ENCODE measurements at places on chromosomes 3 and 15.

DNA sequence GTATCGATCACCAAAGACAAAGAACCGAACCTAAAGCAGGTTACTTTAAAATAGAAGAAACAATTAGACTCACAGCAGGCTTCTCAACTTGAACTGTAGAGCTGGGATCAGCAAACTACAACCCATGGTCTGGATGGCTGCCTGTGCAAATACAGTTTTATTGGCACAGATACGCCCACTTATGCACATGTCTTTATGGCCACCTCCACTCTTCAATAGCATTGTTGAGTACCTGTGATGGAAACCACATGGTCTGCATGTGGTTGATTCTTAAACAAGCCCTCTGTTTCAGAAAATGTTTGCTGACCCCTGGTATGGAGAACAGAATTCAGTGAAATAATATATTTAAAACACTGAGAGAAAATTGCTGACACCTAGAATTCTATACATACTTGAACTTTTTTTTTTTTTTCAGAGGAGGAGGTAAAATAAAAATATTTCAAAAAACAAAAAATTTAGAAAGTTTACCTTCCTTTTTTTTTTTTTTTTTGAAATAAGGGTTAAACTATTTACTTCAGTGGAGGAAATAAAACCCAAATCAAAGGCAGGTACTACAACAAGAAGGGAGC lies 263.8 kb upstream of the ATP10A start:
- no peak for DNase-seq

GRCh38 chr3:33798113-33798417 lies 365 bp upstream of the PDCD6IP start:
- no peak for DNase-seq

DNA sequence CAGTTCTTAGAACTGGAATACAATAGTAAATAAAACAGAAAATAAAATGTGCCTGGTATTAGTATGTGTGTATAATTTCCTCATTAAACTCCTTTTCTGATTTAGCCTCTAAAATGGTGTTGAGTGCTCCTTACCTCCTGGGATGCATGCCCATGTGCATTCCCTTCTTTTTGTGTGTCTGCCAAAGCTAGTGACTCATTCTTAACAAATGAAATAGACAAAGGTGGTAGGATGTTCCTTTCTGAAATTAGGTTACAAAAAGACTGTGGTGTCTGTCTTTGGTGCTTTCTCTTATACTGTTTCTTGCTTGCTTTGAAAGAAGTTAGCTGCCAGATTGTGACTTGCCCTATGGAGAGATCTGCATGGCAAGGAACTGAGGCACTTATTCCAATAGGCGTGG lies 623.7 kb downstream of the GRM7 start:
- DNase-seq = no peak

DNA sequence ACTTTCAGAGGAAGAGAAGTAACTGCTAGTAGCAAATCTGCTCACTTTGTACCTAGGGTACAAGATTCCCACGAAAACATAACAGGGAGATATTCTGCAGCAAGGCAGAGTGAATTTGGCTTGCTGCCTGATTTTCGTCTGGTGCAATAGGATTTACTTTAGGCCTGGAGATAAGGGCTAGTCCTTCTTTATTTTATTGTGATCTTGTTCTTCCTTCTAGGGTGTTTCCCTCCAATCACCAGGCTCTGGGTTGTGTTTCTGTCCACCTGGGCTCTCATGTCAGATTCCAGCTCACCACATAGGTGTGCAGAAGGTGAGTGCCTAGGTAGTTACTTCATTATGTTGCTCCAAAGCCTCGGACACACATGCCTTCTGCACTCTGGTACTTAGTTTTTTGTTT lies 211.8 kb upstream of the RGMA start:
- DNase-seq = no peak

- no peak for DNase-seq
These were observed 8.9 kb upstream of the SUCNR1 start for GRCh38 chr3:151864423-151865101.

- no peak for DNase-seq
These were observed 91.3 kb downstream of the PLXNA1 start for GRCh38 chr3:127073941-127074820.

- DNase-seq = no peak
These were observed 60.6 kb upstream of the GCNT3 start for GRCh38 chr15:59550956-59551355.

DNA sequence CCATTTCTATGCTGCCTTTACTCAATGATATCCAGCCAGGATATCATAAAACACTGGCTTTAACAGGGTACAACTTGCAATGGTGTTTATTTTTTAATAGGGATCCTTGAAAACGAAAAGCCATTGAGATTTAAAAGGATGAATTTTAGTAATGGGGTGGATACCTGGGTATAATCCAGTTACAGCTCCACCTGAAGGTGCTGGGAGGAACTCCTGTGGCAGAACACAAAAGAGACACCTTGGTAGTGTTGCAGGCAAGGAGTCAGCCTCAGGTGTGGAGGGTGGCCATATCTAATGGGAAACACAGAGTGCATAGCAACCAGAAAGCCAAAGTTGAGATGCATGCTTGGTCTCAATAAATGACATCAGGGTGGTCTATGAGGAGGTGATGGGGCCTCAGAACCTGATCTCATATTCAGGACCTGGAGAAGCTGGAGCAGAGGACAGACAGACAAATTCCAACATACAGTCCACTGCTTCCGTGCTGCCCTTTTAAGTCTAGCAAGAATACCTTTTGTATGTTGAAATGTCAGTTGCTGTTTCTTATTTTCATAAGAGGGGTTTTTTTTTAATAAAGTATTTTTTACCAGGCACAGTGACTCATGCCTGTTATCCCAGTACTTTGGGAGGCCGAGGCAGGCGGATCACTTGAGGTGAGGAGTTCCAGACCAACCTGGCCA lies 12.0 kb upstream of the PAQR9 start:
- DNase-seq = no peak

GRCh38 chr15:35690089-35690488 lies 144.1 kb upstream of the DPH6 start:
- no peak for DNase-seq

DNA sequence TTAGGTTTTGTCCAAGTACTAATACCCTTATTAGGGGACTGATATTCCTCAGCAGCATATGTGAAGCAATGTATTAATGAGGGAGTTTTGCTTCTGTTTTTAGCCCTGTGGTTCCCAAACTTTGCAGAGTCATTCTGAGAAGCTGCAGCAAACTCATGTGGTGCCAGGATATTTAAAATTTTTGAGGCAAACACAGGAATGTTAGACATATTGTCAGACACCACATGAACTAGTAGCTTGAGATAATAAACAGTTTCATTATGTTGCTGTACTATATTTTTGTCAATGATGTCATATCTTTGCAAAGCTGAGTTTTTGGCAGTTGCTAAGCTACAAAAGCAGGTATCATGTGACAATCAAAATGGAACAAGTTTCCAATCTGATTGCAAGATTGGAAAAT lies 36.6 kb downstream of the ATP6V1A start:
- DNase-seq = no peak

- no peak for DNase-seq
These were observed 9.0 kb upstream of the NCBP2 start for GRCh38 chr3:196951371-196951770.

GRCh38 chr15:89790206-89790605 lies 14.1 kb downstream of the MESP2 start:
- DNase-seq = no peak

DNA sequence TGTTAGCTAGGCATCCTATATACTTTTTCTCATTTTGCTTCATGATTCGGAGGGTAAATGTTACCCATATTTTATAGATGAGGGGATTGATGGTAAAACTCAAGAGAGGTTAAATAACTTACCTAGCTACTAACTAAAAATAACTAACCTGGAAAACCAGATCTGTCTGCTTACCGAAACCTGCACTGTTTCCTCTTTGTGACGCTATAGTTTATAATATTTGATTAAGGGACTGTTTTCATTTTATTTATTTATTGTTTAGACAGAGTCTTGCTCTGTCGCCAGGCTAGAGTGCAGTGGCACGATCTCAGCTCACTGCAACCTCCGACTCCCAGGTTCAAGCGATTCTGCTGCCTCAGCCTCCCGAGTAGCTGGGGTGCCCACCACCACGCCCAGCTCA lies 55.9 kb downstream of the MAP6D1 start:
- no peak for DNase-seq
